Amniotic stem cell (primary cell): ENCODE measurements at places on chromosomes 7 and 10.
A peak's percentile ranks its signal among the peaks of the same experiment; 100 is the strongest.

DNA sequence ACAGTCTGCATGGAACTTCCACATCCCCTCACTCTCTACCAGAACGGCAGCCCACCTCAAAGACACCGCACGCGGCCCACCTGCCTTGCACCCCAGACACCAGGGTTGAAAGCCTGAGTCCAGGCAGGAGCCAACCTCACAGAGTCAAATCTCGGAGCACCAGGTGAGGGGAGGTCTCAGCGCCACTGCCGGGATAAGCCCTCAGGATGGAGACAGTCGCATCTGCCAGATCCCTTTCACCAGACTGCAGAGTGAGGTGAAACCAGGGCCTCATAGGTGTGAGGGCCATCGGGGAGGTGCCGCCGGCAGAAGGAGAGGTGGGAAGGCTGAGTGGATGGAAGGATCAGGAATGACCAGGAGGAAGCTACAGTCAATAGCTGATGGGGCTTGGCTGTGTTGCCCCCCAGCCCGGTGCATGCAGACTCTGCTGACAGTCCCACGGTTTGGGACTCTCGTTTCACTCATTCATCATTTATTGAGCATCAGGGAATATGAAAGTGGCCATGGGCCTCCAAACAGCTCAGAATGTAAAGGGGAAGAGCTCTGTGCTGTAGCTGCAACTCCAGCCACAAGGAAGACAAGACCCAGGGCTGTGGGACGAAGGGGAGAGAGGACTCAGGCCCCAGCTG, 315.0 kb downstream of the PTPRN2 start:
- DNase-seq, result no peak

GRCh38 chr7:40805361-40805760, 670.6 kb downstream of the SUGCT start:
- no peak for DNase-seq

DNA sequence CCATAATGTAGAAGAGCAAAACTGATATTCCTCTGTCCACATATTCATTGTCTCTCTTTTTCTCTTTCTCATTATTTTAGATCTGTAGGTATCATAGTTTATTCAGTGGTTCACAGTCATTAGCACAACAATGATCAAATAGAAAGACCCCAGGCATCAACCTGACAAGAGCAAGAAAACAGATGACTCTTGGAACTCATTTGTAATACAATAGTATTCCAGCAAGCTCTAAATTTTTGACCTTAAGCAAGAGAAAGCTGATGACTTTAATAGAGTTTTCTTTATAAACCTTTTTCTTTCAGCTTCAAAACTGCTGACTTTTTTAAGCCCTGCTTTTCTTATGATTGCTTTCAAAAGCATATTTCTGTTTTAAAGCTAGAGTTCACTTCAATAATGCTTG, 507.5 kb upstream of the SORCS1 start:
- no peak for DNase-seq

GRCh38 chr10:8187171-8187666, 132.7 kb downstream of the GATA3 start:
- DNase-seq, result no peak

- DNase-seq, result no peak
These were observed at the start of gene IGFBP3 for GRCh38 chr7:45920502-45921380. Gene IGFBP3, minus strand, starts transcription at chr7:45921272. Its CDS starts 132 bp downstream, at chr7:45921140.

- no peak for DNase-seq
These were observed 16.0 kb upstream of the PPIF start for GRCh38 chr10:79331226-79331625.

DNA sequence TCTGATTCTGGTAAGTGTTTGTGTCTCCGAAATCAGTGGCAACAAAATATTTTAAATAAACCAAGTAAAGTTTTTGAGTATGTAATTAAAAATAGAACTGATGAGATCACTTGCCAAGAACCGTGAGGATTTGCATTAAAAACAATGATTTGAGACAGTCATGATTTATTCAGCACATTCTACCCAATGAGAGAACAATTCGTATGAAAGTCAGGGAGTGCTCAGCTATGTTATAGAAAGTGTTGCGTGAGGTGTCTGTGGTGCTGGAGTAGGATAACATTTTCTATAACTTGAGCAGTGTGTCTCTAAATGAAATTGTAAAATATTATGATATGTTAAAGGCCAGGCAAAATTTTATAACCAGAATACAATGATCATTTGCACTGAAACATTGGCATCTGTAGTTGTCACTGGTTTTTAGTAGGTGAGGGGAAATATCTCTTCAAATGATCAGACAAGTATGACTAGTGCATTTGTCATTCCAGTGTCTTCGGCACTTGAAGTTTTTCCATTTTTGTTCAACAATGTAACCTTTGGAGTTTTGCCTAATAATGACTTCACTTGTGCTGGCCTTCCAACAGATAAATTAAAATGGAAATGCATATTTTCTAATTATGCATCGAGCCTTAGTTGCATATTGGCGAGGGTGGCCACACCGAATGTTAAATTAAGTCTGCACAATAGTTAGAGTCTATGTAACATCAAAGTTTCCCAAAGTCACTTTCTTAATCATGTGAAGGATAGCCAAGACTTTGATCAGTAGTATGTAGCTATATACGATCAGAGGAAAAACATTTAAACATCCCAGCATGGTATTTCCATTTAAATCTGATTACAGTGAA, 335.9 kb downstream of the GFRA1 start:
- DNase-seq, result peak; percentile 50

DNA sequence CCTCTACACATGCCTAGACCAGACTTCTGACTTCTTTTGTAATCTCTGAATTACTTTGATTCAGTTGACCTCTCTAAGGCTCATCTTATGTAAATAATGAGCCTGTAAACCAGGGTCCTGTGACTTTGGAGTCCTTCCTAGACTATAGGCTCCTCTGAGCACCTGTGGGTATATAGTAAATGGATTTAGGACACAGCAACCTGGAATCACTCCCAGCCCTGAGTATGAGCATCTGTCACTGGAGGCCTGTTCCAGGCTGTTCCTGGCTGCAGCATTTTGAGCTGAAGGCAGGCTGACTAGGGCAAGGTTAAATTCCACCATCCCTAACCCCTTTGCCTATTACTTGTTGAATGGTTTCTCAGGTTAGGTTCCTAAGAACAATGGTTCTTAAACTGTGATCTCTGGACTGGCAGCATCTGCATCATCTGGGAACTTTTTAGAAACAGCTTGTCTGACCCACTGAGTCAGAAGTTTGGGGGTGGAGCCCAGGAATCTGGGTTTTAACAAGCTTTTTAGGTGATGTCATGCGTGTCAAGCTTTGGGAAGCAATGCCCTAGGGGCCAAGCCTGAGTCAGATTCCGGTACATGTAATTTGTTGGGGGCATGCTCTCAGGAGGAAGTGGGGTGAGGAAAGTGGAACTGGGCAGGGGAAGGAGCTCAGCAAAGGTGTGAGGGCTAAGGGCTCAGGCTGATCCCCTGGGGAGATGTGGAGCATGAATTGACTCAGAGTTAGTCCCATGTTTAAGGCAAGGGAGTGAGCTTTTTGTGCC, 28.2 kb downstream of the MINDY4 start:
- peak; percentile 60 for DNase-seq

GRCh38 chr7:118478931-118479330, 254.4 kb downstream of the ANKRD7 start:
- DNase-seq, result no peak

- DNase-seq, result no peak
These were observed 1255.5 kb upstream of the PHF14 start for GRCh38 chr7:9718071-9718661.

- no peak for DNase-seq
These were observed 16.3 kb downstream of the CYTH3 start for GRCh38 chr7:6256109-6256483.

- DNase-seq, result no peak
These were observed 5.5 kb upstream of the H2AZ2 start for GRCh38 chr7:44853391-44853790.

GRCh38 chr7:90923541-90923997, 327.4 kb downstream of the CDK14 start:
- DNase-seq, result no peak

GRCh38 chr10:110547139-110547761, 20.2 kb upstream of the SMC3 start:
- DNase-seq, result peak; percentile 71

DNA sequence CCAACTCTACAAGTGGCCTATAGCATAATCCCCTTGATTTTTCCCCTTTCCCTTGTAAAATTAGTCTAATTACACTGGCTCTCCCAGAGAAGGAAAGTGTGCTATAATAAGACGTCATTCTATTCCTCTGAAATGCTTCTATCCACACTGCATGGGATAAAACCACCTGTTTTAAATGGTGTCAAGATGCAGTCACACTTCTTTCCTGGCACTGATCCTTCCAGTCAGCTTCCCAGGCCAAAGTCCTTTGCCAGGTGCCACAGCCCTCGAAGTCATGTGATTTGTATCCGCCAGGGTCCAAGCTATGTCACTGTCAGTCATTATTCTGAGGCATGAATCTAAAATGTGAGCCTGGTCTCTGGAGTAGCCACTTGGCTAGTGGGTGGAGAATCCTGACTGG, 169.0 kb upstream of the KIAA1217 start:
- no peak for DNase-seq

GRCh38 chr7:90007001-90007654, 147.1 kb upstream of the STEAP1 start:
- DNase-seq, result no peak

DNA sequence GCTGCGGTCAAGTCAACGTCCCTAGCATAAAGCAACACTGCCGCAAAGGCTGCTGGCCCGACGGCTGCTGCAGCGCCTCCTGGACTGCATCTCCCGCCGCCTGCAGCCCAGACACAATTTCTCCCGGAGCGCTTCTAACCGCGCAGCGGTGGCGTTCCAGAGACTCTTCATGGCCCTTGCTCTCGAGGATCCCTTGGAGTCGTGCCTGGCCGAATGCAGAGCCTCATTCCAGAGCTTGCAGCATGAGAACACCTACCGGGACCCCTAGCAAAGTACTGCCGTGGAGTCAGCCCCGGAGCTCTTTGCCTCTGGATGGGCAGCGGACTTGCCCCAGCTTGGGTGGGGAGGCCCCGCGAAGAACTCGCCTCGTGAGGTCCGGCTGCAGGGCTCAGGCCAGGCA, 79.7 kb upstream of the ZNF32 start:
- no peak for DNase-seq

GRCh38 chr10:96271016-96271815, at the start of gene BLNK:
Gene BLNK, minus strand, starts transcription at chr10:96271569. Its CDS starts 171 bp downstream, at chr10:96271398.
- DNase-seq, result no peak

DNA sequence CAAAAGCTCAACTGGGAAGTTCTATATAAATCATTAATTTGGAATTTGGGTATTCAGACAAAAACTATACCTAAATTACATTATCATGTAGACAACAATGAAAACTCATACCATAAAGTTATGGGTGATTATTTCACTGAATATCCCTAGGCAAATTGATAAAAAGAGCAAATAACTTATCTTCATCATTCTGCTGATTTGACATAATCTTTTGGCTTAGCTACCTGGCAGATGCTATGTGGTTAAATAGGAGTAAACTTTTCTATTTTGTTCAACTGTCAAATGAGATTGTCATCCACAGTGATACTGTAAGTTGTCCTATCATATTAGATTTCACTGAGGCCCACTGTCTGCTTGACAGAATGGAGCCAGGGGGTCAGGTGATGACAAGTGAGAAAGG, 148.9 kb upstream of the FEZF1 start:
- DNase-seq, result no peak

- no peak for DNase-seq
These were observed 69.7 kb upstream of the APBB1IP start for GRCh38 chr10:26368463-26368862.

DNA sequence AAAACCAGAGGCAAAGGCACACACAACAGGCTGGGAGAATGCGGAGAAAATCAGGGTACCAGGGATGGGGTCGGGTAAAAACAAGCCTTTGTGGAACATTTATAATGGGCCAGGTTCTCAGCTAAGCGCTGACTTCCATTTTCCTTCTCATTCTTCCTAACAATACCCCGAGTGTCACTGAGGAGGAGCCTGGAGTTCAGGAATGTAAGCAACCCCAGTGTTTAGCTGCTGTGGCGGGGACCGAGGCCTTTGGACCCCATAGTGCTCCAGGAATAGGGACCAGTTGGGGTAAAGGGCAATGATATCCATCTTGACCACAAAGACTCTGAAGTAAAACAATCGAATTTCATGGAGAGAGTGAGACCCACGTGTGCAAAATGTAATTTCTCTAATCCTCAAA, 34.2 kb downstream of the GRB10 start:
- no peak for DNase-seq

- DNase-seq, result no peak
These were observed 472 bp upstream of the ADAM22 start for GRCh38 chr7:87933605-87933952.
